ENCODE measurements at places on chromosomes 13 and 19.

GRCh38 chr13:100290165-100290801, 201.4 kb downstream of the PCCA start:
- no peak for DNase-seq

DNA sequence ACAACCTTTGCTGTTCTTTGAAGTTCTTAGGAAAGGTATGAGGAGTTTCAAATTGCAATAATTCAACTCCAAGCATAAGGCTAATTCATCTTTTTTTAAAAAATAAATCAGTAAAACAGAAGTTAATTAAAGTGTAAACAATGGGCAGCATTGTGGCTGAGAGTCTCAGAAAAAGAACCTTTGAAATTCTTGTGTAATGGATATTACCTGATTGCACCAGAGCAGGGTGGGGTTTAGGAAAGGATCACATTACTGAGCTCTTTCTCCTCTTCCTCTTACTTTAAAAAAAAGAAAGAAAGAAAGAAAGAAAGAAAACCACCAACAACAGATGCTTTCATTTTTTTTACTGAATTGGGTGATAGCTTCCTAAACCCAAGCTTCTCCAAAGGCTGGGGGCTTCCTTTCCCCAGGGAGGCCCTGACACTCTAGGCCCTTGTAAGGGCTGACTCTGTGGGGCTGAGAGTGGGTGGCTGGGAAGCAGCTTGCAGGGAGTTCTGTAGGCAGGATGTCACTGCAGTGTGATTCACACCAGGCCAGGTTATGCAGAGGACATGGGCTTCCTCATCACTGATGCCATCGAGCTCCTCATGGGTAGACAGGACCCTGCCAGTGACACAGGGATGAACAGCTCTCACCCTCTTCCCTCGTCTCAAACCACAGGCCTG, 564.5 kb downstream of the FGF9 start:
- DNase-seq, result no peak

DNA sequence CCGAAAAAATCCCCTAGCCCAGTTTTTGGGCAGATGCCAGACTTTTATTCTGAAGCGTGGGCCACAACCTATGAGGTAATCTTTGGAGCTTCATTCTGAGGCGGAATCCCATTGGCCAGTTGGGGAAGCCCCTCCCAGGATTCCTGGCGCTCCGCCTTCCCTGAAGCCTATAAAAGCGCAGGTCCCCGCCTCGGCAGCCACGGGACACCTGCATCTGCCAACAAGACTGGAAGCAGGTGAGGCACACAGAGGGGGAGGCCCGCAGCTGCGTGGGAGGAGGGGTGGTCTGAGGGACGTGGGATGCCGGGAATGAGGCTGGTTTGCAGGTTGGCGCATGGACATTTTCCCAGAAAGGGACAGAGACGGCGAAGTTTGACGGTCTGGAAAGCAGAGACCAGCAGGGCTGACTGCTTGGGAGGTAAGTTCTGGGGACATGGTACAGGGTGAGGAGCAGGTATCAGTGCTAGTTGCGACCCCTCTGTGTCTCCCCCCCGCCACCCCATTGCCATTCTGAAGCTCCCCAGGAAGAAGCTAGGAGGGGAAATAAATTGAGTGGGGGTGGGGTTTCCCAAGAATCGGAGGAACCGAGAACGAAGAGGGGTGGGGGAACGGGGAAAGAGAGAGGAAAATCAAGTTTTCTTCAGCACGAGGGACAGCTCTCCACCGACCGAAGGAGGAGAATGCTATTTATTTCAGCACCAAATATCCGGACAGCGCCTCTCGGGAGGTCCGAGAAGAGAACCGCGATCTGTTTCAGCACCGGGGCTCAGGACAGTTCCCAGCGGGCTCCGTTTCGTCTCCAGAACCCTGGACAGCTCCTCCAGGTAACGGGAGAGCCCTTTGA, 22.4 kb upstream of the FEM1A start:
- peak; percentile 92 for DNase-seq

DNA sequence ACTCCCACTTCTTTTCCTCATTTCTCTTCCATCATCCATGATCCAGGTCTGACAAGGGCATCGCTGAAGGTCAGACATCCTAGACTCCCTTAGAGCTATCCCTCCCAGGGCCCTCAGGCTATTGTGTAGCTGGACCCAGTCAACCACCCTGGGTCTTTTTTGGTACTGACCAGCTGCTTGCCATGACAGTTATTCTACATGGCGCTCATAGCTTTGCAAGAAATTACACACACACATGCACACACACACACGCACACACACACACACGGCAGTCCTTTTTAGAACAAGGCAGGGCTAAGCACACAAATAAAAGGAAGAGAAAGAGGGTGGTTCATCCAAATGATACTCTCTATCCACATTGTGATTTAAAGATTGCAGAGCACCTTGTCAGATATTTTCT, 18.3 kb downstream of the SIAH3 start:
- no peak for DNase-seq

DNA sequence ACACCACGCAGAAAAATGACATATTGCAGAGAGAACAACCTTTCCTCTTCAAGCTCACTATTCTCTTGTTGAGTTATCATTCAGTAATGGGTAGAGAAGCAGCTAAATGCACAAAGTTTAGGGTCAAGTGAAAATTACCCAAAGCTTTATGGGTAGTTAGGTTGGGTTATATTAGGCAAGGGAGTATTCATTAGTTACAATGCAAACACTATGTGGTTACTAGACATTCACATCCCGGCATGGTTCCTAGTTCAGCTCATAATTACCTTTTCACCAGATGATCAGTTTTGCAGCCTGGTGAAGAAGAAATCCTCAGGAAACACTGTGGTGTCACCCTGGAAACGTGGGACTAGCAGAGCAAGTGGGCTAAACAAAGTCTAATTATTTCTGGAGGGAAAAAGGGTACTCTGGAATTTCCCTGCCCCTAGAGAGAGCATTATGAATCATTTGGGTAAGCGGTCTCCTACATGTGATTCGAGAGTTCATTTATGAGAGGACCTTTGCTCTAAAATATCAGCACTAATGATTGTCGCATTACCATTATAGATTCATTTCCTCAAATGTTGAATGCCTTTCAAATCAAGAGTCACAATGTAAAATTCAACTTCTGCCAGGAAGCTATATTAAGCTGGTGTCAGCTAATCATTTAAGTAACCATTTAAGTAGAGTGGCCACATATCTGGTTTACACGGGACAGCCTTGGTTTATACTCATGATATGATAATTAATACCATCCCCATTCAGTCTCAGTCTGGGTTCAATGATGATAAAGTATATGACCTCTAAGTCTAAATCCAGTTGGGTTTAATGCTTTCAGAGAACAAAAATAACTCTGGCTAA, 1208.0 kb downstream of the DIAPH3 start:
- DNase-seq, result no peak

GRCh38 chr13:109509154-109509900, 277.1 kb downstream of the IRS2 start:
- DNase-seq, result no peak

GRCh38 chr19:1507763-1508506, 4.9 kb downstream of the ADAMTSL5 start:
- peak; percentile 97 for DNase-seq

DNA sequence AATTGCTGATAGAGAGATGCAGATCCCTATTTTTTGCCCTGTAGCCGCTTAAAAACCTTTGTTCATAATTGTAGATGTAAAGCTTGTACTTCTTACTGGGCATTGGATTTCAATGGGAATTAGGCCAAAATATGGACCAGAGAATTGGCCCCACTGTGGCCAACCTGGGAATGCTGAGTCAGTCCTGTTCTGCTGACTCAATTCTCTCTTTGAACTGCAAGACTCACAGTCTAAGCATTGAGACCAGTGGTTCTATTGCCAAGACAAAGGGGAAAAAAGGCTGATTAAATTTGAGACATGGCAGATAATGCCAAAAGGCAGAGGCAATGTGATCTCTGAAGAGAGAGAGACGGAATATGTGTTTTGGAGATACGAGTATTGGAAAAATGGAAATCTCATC, 72.5 kb upstream of the UBL3 start:
- no peak for DNase-seq

- DNase-seq, result peak; percentile 35
Measured at GRCh38 chr19:1513499-1514294, 878 bp upstream of the ADAMTSL5 start.

GRCh38 chr19:10936661-10937084, 8.1 kb downstream of the TIMM29 start:
- DNase-seq, result peak; percentile 61

DNA sequence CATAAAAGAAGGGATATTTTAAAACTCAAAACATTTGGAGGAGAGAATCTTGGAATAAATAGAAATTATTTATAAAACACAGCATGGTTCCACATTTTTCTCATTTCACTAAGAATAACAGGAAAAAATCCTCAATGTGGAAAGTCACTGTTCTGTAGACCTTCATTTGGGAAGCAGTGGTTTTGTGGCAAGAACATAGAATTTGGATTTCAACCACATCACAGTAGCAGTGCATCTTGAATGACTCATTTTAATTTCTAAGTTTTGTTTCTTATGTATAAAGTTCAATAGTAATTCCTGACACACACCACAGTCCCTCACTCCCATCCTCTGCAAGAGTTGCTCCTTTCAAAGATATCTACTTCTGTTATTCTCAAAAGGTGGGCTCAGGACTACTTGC, 264.0 kb downstream of the ENOX1 start:
- no peak for DNase-seq

DNA sequence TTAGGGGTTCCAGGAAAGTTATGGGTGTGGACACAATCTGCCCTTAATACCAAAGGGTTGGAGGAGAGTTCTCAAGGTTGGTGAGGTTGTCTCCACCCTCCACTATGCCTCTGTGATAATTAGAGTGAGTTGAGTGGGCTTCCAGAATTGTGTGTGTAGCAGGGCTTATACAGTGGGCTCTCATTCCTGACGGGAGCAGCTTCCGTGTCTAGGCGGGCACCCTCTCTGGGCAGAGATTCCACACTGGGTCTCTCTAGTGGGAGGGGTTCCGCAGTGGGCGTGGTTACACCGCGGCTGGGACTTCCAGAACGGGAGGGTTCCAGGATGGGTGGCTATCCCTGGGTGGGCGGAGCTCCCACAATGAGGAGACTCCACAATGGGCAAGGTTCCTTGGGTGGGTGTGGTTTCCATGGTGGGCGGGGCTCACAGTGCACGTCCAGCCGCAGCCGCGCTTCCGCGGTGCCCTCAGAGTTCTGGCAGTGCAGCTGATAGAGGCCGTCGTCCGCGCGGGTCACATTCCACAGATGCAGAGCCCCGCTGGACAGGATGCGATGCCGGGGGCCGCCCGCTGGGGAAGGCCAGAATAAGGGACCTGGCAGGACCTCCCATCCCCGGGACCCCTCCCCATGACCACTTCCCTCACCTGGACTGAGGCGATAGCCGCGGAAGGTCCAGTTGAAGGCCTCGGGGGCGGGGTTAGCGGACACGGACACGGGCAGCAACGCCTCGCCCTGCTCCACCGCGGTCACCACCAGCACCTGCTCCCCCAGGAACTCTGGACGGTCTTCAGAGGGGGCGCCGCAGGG, 8.4 kb downstream of the NPHS1 start:
- peak; percentile 22 for DNase-seq

- peak; percentile 15 for DNase-seq
Measured at GRCh38 chr19:27765912-27766725, 1446.8 kb downstream of the UQCRFS1 start.

DNA sequence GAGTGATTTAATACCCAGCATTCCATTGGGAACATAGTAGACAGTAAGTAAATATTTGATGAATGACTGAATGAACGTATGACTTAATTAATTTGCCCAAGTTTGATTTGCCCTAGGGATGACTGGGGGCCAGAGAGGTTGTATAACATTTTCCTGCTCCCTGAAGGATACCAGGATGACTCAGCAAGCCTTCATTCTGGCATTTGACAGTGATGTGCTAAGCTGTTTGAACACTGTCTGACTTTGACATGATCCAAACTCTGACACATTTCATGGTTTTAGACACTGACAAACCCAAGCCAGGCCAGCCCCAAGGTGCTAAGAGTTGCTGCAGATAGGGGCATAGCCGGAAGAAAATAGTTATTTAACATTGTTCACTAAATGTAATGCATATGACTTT, 53.4 kb upstream of the KLF12 start:
- no peak for DNase-seq

All from adrenal gland (tissue), 19 donors.